ENCODE measurements at places on chromosomes 3 and 15.

GRCh38 chr15:66707310-66708082 lies 5.5 kb downstream of the SMAD6 start:
- DNase-seq: peak; percentile 80

DNA sequence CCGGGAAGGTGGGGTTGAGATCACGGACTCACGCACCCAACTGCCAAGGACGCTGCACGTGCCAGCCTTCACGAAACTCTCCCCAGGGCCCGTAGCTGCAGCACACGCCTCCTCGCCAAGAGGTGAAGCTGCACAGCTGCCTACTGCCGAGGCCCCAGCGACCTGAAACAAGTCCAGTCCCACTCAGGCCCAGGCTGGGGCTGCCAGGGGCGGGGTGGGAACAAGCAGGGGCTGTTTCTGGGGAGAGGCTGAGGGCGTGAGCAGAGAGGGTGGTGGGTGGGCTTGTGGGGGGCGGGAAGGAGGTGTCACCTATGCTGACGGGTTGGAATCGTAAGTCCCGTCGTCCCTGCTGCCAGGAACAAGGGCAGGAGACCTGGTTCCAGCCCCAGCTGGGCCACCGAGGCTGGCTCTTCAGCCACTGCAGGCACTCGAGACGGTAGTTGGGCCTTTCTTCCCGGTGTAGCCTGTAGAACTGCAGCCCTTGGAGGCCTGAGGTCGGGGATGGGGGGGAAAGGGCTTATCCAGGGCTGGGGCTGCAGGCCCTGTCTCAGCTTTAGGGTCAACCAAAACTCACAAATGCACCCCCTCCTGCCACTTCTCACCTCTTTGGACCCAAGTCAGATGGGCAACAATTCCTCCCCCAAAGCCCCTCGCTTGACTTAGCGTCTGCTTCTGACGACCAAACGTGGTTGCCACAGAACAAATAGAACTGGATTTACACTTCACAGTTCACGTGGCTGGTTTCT lies 44.4 kb downstream of the MUC20 start:
- no peak for DNase-seq

DNA sequence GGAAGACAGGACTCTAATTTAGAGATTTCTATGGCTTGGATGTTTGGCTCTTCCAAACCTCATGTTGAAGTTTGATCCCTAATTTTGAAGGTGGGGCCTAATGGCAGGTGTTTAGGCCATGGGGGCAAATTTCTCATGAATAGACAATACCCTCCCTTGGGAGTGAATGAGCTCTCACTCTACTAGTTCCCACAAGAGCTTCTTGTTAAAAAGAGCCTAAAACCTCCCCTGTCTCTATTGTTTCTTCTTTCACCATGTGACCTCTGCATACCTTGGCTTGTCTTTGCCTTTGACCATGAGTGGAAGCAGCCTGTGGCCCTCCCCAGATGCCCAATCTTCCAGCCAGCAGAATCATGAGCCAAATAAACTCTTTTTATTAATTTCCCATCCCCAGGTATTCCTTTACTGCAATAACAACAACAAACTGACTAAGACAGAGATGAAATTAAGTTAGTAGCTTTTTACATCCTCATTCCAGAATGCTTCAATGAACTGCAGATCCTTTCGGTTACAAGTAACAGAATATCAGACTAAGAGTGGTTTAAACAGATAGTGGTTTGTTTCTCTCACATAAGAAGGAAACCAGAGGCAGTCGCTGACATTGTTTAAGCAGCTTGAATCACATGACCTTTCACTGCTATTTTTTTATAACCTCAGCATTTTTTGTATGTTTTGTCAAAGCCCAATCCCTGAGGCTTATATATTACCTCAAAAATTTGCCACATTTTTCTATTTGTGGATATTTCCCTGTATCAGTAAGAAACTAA lies 1013.3 kb upstream of the SEMA6D start:
- DNase-seq: no peak

- no peak for DNase-seq
These were observed 49.2 kb upstream of the CCDC54 start for GRCh38 chr3:107328069-107328468.

DNA sequence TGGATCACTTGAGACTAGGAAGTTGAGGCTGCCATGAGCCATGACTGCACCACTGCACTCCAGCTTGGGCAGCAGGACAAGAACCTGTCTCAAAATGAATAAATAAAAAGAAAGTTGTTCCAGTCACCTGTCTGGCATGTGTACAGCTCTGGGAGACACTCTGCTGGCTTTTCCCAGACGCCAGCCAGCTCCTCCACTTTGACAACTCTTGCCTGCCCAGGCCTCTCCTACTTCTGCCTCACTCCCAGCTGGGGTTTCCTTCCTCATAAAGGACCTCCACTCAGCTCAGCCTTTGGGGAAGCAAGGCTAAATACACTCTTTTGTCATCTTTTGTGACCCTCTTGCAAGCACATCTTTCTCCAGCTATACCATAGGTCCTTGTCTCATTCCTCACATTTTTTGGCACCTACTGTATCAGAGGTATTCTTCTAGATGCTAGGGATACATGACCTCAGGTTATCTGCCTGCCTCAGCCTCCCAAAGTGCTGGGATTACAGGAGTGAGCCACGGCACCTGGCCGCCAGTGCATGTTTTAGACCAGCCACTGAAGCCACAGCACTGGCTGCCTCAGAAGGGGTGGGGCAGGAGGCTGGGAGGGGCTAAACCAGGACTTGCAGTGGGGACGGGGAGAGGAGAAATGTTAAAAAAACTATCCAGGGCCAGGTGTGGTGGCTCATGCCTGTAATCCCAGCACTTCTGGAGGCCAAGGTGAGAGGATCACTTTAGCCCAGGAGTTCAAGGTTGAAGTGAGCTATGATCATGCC lies 10.0 kb upstream of the ELP6 start:
- DNase-seq: no peak

DNA sequence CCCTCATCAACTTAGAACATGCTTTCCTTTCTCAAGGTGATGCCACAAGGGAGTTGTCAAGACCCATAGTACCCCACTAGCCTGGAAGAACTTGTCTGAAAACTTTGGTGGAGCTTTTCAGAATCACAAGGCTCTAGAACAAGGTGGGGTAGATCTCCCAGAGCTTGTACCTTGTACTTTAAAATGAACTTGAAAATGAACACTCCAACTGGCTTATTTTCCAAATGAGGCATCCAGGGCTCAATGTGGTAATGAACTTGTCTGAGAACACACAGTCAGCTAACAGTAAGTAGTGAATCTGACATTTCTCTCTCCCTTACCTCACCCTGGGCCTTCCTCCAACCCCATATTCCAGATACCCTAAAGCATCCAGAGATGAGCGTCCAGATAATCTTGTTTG lies 81.8 kb upstream of the THBS1 start:
- DNase-seq: peak; percentile 73

DNA sequence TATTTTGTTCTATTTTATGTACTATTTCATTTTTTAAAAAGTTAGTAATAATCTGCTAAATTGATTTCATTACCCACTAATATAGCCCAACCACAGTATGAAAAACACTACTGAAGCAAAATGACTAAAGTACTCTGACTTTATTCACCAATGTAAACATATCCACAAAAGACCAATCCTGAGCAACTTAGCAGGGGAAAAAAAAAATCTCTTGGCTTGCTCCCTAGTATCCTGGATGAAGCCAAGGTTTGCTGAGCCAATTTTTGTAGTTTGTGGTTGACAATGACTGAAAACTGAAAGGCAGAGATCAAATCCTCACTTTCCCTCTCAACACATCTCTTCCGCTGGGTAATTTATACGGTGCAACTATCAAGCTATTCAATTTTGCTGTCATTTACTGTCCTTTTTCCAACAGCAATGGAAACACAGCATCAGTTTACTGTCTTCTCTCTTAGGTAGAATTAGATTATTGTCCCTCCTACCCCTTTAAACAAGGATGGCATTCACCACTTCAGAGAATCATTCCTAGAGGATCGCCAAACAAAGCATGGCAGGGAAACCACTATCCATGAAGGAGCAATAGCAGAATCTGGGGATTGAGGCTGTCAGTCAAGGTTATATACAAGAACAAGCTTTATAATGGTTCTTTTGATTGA lies 149.7 kb downstream of the THRB start:
- DNase-seq: no peak

Measured in right forelimb (tissue), 1 donor.